ENCODE measurements at places on chromosomes 13 and 19. TPM values are rescaled to one million over a fixed set of nuclear protein-coding genes. Genes with fewer than 3 reads are reported as not detected.

ZNF561 gene
- 26.1 TPM for total RNA-seq

SLC15A1 gene
- not detected for total RNA-seq

OSCAR gene
- 0.22 TPM for total RNA-seq

HSH2D gene
- not detected for total RNA-seq

ZNF555 gene
- 2.1 TPM for total RNA-seq

TICAM1 gene
- 3.0 TPM for total RNA-seq

ZNF728 gene
- not detected for total RNA-seq

HIPK4 gene
- total RNA-seq, result not detected

ADAMTSL5 gene
- 0.57 TPM for total RNA-seq

PRSS57 gene
- not detected for total RNA-seq

APOC4 gene
- not detected for total RNA-seq

ZIK1 gene
- total RNA-seq, result not detected

NTF4 gene
- not detected for total RNA-seq

SLC6A16 gene
- 0.30 TPM for total RNA-seq

PCDH9 gene
- 2.8 TPM for total RNA-seq

SKA3 gene
- 16.4 TPM for total RNA-seq

MAB21L1 gene
- not detected for total RNA-seq

ZNF320 gene
- 4.8 TPM for total RNA-seq

PTBP1 gene
- 249 TPM for total RNA-seq

TNFSF9 gene
- total RNA-seq, result 35.4 TPM

ZNF793 gene
- total RNA-seq, result 0.22 TPM

IGFL4 gene
- 0.25 TPM for total RNA-seq

COL5A3 gene
- total RNA-seq, result 0.12 TPM

CYP4F11 gene
- total RNA-seq, result 123 TPM

ARID3A gene
- 5.4 TPM for total RNA-seq

WDR62 gene
- 13.7 TPM for total RNA-seq

MBD3L2 gene
- total RNA-seq, result not detected

KLF1 gene
- total RNA-seq, result 1.3 TPM

CYP4F8 gene
- not detected for total RNA-seq

TUBA3C gene
- total RNA-seq, result not detected

PEAK3 gene
- total RNA-seq, result not detected

PIAS4 gene
- total RNA-seq, result 14.2 TPM

PRDX2 gene
- total RNA-seq, result 216 TPM
